Activated T-helper 9 cell treated with anti-CD3 and anti-CD28 coated beads, Interleukin-2, amount 50 U/mL, for 16 hours (primary cell): ENCODE measurements at places on chromosomes 4 and X.

DNA sequence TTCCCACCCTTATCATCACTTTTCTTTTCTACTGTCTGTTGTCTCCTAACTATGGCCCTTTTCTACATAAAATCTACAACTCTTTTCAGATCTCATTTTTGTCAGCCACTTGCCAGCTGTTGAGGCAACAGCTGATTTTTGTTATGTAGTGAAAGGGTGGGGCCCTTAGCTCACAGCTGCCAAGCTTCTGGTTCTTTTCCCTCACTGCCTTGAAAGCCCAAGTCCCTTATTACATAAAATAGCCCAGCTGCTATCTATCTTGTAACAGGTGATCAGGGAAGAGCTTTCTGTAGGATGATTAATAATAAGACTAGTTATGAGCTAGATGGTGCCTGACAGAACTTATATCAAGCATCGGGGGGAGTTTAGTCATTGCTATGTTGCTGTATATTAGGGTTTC lies 45.9 kb downstream of the ADGRL3 start:
- no peak for DNase-seq

- no peak for DNase-seq
Observed at GRCh38 chrX:19593690-19594089, 78.4 kb upstream of the MAP3K15 start.

DNA sequence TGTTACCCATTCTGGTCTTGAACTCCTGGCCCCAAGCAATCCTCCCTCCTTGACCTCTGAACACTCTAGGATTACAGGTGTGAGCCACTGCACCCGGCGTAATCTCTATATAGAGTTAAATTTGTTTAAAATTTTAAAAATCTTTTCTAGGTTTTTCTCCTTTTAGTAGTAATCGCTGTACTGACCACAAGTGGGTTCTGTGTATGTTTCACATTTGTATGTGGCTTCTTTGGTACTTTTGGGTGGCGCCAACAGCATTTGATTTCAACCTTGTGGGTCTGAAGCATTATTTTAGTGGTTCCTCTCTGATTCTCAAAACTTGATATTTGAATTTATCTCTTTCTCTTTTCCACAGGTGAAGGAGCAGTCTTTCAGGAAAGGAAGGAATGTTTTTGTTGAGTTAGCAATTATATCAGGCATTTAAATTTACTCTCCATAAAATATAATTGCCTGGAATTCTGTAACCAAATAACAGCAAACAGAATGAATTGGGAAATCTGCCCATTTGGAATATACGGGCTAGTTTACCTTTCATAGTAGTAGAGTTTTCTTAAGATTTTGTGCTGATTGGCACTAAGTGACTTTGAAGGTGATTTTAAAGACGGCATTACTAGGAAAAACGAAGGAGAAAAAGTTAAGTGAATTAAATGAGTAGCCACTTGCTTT lies 29.5 kb downstream of the ARHGAP10 start:
- DNase-seq, result no peak

DNA sequence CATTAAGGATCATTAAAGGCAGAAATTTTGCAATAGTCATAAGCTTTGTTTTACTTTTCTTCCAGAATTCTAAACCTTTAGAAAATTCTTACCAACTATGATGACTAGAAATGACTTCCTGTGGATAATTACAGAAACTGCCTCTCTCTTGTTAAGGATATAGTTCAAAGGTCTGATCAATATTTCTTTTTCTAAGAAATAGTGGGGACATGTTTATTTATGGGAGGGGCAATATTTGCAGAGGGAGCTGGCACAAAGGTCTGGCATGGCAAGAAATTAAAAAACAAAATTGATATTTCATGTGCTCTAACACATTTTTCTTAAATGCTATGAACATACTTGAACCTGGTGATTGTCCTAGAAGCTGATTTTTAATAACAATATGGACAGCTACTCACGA lies 448.9 kb downstream of the KCTD8 start:
- DNase-seq, result no peak

GRCh38 chrX:30302956-30303355 lies 6.2 kb downstream of the NR0B1 start:
- no peak for DNase-seq

DNA sequence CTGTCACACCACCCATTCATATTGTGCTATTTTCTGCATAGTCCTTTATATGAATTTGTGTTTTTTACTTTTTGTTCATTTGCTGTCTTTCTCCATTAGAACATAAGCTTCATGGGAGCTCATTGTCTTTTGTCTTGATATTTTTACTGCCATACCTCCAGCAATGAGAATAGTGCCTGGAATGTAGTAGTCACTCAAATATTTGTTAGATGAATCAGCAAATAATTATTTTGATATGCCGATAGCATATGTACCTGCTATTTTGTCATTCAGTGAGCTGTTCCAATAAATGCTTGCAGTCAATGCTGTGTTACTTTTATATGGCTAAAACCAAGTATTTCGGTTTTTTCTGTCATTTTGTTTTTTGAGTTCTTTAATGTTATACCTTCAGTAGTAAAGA lies 43.5 kb upstream of the SLC25A31 start:
- no peak for DNase-seq

- DNase-seq, result no peak
Observed at GRCh38 chrX:71941776-71942175, 31.1 kb downstream of the NHSL2 start.

GRCh38 chr4:140637836-140638235 lies 69.1 kb upstream of the UCP1 start:
- no peak for DNase-seq

DNA sequence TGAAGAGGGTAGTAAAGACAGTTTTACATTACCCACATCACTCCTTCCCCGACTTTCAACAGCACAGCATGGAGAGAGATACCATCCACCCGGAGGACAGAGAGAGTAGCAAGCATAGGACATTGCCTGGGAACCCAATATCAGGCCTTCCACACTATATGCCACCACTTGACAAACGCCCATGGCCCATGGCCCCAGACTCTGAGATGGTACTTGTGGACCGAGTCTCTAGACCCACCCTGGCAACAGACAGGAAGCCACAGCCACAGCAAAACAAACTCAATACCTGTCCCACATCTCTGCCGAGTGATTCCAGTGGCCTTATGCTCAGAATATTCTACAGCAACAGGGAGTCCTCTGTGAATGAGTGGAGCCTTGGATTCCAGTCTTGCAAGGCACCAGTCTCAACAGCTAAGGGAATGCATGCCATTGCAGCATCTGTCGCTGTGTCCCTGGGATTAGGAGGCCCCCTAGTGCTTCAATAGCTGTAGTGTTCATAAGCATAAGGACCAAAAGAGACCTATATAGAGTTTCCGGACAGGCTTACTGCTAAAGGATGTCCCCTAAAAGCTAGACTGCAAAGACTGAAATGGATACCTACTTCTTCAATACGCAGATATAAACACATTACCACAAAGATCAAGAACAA lies 14.7 kb upstream of the CT55 start:
- no peak for DNase-seq
